Caudate nucleus (tissue), 63 donors: ENCODE measurements at places on chromosomes 1 and 21.

DNA sequence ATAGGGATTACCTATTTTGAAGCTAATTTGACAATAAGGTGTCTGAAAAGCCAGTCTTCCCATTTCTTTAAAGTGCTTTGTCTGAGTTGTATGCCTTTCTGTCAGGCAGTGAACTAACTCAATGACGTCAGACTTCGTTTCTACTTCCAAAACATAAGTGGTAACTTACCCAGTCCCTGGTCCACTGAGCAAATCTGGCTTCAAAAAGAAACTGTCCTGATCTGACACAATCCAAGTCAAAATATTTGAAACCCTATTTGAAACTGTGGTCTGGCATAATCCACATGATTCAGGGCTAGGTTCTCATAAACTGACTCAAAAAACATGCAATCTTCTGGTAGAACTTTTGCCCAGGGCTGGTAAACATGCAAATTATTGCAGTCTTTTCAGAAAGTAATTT lies 34.0 kb downstream of the DIRAS3 start:
- no peak for DNase-seq

DNA sequence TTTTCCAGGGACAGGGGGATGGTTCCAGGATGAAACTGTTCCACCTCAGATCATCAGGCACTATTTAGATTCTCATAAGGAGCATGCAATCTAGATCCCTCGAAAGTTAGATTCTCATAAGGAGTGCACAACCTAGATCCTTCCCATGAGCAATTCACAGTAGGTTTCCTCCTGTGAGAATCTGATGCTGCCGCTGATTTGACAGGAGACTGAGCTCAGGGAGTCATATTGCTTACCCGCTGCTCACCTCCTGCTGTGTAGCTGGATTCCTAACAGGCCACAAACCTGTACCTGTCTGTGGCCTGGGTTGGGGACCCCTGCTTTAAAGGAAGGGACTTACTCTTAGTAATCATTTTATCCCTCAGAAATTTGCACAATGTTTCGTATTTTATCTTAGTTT lies 9.3 kb downstream of the CTH start:
- DNase-seq = no peak

- DNase-seq = no peak
Measured at GRCh38 chr1:172895761-172896160, 155.0 kb downstream of the TNFSF18 start.

DNA sequence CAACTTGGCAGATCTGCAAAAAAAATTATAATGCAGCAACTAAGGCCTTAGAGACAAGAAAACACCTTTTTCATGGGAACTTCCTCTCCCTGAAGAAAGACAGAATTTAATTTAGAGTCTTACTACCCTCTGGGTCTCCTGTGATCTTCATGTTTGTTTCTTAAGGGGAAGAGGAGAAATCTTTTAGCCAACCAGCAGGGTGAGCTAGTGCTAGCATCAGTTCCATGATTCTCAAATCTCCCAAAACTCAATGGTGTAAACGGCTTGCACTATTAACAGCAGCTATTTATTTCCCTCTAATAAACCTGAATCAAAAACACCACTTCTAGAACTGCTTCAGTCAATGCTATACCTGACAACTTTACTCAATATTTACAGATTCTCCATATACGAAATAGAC lies 3.8 kb downstream of the ZNF644 start:
- DNase-seq = no peak

GRCh38 chr1:85569737-85570404 lies 10.7 kb upstream of the CCN1 start:
- DNase-seq = no peak

- DNase-seq = no peak
Measured at GRCh38 chr1:27543284-27543683, 53.3 kb upstream of the WASF2 start.

- no peak for DNase-seq
Measured at GRCh38 chr1:230907472-230908205, 39.3 kb upstream of the C1orf198 start.

- DNase-seq = no peak
Measured at GRCh38 chr1:154730259-154730658, 122.3 kb upstream of the ADAR start.

GRCh38 chr1:16927711-16928485 lies 6.2 kb downstream of the CROCC start:
- no peak for DNase-seq

- no peak for DNase-seq
Measured at GRCh38 chr1:19785660-19786059, 14.1 kb downstream of the TMCO4 start.

DNA sequence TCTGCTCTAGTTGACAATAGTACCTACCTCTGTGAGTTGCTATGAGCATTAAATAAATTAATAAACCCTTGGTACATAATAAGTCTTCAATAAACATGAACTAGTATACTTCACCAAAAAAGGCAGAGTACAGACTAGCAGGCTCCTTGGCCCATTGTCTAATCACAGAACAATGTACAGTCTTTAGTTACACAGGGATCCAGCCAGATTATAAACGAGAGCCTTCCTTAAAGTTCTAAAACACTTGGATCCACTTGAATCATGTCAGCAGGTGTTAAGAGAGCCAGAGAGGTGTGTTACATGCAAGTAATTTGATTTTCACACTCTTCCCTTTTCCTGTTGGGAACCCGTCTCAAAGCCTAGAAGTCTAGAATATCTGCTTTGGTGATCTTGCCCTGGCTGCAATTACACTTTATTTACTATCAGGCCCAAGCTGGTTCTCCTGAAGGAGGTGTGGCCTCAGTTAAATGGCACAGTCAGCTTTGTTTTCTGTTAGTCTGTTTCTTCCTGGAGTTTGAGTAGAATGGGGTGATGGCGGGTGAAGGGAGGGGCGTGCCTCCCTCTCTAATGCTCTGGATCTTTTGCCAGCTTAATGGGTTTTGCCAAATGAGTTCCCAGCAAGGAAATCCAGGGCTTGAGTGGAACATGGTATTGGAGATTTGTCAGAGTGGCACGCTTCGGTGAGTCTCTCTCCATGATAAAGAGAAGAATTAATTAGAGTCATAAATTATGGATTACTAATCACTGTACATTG lies 570.9 kb upstream of the CAMK1G start:
- no peak for DNase-seq

DNA sequence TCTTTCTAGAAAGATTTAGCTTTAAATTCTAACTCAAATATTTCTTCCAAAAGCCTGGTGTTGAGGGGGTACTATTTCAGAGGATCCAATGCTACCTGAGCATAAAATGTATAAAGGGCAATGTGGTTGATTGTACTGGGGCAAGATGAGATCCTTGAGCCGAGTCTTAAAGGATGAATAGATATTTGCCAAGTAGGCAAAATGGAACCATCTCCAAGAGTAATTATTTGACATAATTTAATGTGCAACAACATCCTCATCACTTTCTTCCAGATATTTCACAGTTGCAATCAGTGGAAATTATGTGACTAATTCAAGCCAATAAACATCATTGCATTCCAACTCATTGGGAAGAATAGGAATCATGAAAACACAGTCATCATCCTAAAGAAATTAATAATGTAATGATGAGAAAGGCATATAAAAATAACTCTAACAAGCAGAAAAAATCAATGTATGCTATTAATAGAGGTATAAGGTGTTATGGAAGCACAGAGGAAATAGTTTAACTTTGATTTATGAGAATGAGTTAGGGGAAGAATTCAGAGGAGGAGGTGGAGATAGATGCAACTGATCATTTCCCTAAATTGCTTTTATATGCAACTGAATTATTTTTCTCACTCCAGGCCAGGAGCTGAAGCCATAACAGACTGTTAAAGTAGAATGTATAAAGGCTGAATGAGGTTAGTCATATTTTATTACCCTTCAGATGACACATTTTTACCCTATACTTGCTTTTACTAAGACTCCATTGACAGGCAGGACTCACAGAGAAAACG lies 30.0 kb upstream of the RGS4 start:
- no peak for DNase-seq

- no peak for DNase-seq
Measured at GRCh38 chr21:32795802-32796559, 24.4 kb upstream of the PAXBP1 start.

DNA sequence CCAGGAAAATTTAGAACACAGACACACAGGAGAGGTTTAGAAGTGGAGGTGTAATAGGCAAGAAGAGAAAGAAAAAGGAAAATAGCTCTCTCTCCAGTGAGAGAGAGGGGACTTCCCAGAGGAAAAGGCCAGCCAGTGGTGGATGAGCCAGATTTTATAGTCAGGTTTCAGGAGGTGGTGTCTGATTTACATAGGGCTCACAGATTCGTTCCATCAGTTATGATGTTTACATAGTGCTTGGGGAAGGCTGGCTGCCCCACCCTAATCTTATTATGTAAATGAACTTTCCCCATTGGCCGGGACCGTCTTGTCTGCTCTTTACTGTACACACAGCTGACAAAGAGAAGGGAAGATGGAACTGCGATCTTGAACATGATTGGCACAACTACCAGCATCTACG lies 797.3 kb downstream of the PLA2G4A start:
- no peak for DNase-seq

GRCh38 chr1:82920418-82921248 lies 1078.3 kb downstream of the TTLL7 start:
- DNase-seq = no peak

- DNase-seq = peak; percentile 31
Measured at GRCh38 chr21:36747815-36748383, 49.0 kb downstream of the SIM2 start.

- no peak for DNase-seq
Measured at GRCh38 chr1:153348511-153349362, at the start of gene PGLYRP4. TSS of gene PGLYRP4 (minus strand) at chr1:153348841. CDS start at chr1:153347932, 909 bp downstream.

GRCh38 chr1:58434181-58434580 lies 112.3 kb downstream of the OMA1 start:
- DNase-seq = no peak

GRCh38 chr21:42833859-42834725 lies 45.2 kb downstream of the WDR4 start:
- DNase-seq = no peak

DNA sequence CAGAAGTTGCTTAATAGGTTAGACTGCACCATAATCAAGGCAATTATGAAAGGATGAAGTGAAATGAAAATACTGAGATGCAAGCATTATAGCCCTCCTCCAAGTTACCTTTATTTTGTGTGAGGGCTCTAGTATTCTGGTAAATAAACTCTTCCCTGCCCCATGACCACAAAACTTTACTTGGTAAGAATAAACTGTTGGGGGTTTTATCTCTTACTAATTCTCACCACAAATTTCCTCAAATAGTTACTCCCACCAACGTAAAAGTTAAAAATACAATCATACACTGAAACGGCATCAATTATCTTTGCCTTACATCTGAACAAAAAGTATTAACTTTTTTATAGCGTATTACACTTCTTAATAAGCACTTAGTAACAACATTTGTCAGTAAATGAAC lies 29.5 kb downstream of the C21orf91 start:
- no peak for DNase-seq

DNA sequence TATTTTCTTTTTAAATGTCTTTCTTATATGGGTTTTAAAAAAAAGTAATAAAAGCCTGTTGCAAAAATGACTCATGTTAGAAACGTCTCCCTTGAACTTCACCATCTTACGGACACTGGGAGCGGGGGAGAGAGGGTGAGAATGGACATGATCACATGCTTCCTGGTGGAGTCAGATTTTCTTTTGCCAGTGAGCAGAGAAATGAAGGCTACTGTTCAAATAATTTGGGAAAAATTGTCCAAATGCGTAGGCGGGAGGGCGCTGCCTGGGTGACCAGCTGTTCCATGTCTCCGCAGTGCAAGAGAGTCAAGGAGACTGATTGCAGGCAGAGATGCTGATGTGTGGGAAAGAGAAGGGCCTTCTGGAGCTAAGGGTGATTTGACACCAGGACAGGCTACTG lies 23.1 kb downstream of the EIF2D start:
- DNase-seq = no peak

DNA sequence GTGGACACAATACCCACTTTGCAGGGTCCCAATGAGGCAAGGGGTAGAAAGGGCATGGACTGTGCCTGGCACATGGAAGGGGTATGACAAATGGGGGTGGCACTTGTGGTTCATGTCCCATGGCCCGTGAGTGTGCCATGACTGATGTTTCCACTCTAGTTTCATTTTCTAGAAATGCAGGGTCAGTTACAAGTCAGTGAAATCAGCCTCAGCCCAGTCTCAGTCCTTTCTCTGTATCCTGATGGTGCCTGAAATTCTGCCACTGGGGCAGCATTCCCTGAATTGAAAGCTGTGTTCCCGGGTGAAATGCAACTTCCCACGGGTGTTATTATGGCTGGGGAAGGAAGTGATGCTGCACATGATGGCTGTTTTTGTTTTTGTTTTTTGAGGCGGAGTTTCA lies 110.8 kb upstream of the ZBTB40 start:
- no peak for DNase-seq

DNA sequence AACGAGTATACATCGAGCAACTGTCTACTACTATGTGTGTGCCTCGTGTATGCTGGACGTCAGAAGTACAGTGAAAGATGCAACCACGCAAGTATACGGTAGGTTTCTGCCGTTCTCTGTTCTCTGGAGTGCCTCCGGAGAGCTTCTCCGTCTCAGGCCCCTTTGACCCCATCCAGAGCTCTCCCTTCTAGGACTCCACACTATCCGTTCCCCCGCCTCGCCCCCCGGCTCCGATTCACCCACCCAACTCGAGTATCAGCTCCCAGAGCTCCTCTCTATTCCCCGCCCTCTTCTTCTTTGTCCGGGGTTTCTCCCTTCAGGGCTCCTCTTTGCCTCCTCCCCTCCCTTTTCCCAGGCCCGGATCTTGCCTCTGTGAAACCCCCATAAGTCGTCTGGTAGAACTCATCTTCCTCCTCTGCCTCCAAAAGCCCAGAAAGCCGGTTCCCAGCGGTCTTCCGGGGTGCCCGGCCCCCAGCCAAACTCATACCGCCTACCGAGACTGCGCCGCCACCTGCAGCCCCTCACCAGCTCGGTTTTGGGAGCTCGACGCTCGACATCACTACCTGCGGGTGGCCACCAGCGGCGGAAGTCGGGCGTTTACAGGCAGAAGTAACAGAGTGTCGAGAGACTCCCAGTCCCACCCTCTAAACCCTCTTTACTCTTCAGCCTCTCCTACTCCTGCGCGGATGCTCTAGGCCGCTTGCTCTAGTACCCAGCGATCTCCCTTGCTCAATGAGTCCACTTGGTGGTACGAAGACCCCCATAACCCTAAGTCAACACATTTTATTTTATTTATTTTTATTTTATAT lies at the start of gene VPS72:
VPS72 (minus strand) TSS at position 561 of the 809 bp plus-strand sequence; CDS start at position 485, 76 bp downstream.
- DNase-seq = peak; percentile 59

GRCh38 chr1:97895278-97895677 lies 25.6 kb downstream of the DPYD start:
- DNase-seq = no peak

DNA sequence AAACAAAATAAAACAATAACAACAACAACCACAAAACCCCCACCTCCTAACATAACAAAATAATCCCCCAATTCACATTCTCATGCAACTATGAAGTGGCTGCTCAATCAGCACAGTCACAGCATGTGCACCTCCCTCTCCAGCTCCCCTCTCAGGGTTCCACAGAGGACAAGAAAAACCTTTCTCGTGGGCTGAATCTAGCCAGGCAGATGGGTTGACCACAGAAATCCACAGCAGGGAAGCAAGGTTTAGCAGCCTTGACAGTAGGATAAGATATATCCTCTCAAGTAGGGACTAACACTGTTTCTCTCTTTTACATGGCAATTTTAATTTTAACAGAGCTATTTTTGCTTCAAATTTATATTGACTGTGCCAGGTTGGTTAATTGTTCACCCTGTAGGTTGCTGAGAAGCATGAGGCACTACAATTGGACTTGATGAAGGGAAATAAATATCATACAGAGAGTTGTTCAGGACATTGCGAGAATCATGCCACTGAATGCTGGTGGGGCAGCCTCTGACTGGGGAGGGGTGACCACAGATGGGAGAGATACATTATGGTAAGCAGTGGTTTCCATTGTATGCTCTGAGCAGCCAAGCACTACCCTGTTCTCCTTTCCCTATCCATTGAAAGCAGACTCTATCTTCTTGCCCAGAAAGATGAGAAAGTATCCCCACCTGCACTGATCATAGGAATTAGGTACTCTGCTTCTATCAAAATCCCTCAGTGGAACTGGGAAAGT lies 535.1 kb downstream of the DPYD start:
- no peak for DNase-seq
